Activated T-cell treated with anti-CD3 and anti-CD28 coated beads for 48 hours (primary cell): ENCODE measurements at places on chromosomes 1 and 21.

GRCh38 chr1:92301021-92301420 lies 2.2 kb downstream of the RPAP2 start:
- no peak for DNase-seq

GRCh38 chr1:166920561-166921475 lies 44.8 kb upstream of the TADA1 start:
- peak; percentile 5 for DNase-seq

GRCh38 chr21:37454869-37455503 lies 88.4 kb downstream of the DYRK1A start:
- DNase-seq = no peak

DNA sequence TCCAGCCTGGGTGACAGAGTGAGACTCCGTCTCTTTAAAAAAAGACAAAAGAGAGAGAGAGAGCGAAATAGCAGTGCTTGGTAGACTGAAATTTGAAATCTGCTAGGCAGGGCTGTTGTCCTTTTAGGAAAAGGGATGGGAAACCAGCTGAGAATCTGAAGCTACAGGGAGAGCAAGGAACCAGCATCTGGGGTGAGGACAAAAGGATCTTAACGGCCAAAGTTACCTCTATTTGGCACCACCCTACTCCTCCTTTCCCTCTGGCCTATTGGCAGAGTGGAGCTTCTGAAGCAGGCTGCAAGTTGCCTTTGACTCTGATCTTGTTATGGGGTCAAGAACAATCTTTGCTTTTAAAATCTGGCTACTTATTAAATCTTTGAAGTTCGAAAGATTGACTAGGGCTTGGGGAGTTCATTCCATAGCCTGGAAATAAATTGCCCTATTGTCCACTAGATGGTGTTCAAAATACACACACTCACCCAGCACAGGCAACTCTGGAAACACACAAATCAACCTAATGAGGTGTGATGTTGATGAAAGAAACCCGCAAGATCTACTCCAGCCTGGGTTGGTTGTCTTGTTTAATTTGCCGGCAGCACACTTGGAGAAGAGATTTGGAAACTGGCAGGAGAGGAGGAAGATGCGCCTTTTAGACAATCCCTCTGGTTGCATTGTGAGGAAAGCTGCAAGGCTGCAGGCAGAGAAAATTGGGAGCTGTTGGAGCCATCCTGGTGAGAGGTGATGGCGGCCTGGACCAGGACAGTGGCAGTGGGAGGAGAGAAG lies 16.5 kb upstream of the PARP1 start:
- no peak for DNase-seq

DNA sequence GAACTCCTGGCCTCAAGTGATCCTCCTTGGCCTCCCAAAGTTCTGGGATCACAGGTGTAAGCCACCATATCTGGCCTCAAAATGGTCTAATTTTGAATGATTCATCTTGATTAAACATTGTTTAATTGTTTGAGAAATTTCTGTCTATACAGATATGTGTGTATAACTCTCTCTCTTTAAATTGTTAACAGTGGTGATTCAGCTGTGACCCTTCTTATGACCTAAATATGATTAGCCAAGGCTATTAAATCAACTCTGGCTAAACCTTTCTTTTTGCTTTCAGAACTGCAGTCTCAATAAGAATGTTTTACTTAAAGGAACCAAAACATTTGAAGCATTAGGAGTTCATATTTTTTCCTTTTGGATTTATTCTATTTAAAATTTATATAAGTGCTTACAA lies 19.2 kb upstream of the B3GALT5 start:
- no peak for DNase-seq

- no peak for DNase-seq
These were observed 92.7 kb downstream of the PLD5 start for GRCh38 chr1:242431786-242432185.

- no peak for DNase-seq
These were observed 12.3 kb downstream of the RAB4A start for GRCh38 chr1:229283183-229283611.

DNA sequence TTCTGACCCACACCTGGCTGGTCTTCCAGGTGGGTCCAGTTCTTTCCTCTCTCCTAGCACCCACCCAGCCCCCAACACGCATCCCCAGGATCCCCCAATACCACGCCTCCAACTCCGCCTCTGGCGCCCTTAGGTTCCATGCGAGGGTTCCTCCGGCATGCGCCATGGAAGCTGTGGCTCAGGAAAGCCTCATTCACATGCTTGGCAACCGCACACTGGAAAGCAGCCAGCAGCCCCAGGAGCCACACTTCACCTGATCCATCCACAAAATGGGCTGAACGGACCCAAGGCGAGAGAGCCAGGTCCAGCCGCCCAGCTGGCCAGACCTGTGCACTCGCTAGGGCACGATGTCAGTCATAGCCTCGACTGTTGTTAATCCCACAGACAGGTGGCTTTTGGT lies 161.2 kb downstream of the PSMG1 start:
- no peak for DNase-seq

DNA sequence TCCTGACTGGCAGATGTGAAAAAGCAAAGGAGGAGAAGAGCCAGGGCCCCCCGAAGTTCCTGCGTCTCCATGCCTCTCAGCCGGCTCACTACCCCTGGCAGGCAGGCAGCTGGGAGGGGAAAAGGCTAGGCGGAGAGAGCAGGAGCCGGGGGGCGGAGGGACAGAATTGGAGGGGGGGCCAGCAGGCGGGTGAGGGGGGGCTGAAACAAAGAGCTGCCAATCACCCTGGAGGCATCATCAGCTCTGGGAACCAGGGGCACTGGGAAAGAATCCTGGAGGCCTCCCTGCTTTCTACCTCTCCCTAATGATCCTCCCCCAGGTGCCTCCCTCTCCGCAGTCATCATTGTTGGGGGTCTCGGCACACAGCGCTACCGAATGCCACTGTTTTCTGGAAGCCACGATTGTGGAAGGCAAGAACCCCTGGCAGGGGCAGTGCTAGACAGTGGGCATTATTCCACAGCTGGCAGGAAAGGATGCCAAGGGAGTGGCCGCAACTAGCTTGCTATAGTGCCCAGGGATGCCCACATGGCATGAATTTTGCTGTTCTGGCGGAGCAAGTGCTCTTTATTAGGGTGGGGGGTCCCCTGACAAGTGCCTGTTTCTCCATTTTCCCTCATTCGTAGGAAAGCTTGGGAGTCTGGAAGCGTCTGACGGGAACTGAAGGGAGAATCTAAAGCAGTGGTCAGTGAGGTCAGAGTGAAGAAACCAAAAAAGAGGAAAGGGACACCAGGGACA lies at the start of gene THBS3:
Gene THBS3, minus strand, starts transcription at position 92 of the 735 bp plus-strand sequence. Its CDS starts 21 bp downstream, at position 71.
- no peak for DNase-seq

DNA sequence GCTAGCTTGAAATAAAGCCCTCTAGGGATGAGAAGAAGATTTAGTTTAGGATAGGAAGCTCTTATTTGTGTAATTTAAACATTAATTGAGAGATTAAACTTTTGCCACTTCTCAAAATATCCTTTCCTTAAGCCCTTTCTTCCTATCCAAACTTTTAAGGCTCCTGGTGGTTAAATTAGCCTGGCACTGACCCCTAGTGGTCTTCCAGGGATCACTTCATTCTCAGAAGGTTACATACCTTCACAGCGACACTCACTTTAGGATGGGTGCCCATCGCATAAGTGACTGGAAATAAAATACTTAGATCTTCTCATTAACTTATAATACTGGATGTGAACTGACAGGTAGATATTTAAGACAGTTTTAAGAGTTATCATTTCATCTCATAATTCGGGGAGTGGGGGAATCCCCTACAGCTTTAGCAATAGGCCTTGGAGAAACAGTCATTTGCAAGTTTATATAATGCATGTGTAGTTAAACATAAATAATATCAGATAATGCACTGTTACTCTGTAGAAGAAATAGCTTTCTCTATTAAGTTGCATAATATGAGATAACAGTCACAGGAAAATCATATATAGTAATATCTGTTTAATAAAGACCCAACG lies 7.4 kb downstream of the LHX9 start:
- no peak for DNase-seq

GRCh38 chr1:28248273-28249012 lies 10.9 kb upstream of the SESN2 start:
- DNase-seq = peak; percentile 74

DNA sequence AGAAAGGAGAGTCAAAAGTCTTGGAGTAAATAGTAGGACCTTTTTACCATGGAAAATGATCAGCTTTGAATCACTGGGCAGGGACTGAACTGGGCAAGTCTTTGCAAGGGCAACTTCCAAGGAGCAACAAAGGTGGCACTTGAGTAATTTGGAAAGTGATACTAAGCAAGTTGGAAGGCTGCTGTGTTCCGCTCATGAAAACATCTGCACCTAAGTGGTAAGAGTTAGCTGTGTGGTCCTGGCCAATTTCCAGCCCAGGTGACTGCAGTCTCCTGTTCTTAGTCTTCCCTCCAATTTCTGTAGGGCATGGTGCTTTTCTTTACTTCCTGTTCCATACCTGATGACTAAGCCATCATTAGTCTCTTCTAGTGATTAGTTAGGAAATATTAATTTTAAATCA lies 35.5 kb upstream of the PRDM2 start:
- no peak for DNase-seq

DNA sequence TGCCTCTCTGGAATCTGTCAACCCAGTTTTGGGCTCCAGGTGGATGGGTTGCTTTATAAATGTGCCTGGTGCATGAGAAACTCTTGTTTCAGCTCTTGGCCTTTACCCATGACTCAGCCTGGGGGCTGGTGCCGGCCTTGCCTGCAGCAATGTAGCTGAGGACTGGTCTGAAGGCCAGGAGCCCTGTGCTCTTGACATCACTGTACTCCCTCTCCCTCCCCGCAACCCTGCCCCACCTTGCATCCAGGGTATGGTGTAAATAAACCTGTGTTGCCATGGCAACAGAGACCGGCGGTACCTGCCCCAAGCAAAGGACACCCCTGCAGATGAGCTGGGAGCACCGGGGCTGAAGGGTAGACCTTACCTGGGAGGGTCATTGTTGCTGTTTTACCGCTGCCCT lies 13.3 kb downstream of the FAM151A start:
- no peak for DNase-seq

DNA sequence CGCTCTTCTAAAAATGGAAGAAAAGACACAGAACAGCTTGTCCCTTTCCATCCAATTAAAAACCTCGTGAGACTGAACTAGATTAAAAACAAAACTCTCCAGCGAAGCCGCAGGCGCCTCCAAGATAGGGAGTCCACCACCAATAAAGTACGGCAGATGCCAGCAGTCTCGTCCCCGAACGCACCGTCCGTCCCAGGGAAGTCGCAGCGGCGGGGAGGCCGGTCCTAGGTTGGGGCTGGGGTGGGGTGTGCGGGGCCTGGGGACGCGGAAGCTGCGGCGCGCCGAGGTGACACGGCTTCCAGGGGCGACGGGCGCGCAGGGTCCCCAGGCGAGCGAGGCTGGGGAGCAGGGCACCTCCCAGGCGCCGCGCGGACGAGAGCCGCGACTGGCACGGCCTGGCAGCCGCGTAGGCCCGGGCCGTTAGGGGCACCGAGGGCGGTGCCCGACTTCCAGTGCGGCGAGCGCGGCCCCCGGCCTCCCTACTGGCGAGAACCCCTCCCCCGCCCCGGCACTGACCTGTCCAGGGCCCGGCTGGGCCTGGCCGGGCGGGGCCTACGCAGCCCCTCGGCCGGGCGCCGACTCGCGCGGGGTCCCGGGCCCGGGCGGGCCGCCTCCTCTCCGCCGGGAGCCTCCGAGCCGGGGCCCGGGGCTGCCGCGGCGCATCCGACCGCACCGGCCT lies 28.3 kb upstream of the A3GALT2 start:
- peak; percentile 44 for DNase-seq

DNA sequence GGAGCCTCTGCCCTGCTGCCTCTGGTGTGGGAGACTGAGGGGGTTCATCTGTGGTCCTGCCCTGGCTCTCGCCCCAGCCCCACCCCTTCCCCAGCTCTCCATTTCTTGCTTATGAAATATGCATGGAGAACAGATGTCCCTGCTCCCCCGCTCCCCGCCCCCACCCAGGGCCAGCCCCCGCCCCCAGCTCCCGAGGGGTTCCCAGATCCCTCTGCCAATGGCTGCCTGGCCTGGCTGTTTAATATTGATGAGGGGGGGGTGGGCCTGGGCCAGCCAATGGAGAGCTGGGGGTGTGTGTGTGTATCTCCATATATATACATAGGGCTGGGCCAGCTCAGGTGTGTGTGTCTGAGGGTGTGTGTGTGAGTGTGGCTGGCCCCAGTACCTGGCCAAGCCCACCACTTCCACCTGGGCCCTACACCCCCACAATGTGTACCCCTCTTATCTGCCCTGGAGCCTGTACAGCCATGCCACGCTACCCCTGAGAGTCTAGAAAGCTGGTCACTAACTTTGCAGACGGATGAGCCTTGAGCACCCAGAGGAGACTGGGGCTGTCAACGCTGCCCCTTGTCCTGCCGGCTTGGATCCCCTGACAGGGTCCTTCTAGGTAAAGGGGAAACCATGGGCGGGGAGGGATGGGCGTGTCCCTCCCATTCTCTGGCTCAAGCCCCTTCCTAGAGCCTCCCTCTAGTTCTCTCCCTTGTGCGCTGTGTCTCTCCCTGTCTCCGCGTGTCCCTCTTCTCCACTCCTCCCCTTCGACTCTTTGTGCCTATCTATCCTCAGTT lies at the start of gene NHLH1:
Gene NHLH1, plus strand, starts transcription at position 341 of the 785 bp plus-strand sequence. CDS start 3,661 bp downstream, outside the sequence.
- no peak for DNase-seq

- no peak for DNase-seq
These were observed 784.5 kb downstream of the USP25 start for GRCh38 chr21:16514316-16514715.

DNA sequence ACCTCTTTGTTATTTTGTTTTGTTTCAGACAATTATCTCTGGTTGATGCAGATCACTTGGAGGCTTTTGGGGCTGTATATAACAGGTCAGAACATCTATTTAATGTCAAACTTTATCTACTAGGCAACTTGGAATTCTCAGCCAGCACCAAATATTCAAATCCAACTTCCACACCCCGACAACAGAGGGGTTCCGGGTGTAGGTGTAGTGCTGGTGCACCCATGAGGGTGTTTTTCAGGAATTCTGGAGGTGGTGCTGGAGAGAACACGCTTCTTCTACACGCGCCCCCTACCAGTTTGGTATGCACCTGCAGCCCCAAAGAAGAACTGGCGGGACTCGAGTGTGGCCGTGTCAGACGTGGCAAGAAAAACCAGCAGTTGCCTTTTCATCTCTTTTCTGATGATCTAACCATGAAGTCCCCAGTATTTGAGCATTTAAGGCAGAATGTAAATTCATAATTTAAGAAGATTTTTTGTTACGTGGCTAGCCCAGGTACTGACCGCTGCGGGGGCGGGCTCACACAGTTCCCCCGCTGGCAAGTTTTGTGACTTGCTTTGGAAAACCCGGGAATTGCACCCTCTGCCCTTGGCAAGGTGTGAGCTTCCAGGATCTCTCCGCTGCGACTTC lies 462 bp upstream of the TLCD4 start:
- peak; percentile 23 for DNase-seq

DNA sequence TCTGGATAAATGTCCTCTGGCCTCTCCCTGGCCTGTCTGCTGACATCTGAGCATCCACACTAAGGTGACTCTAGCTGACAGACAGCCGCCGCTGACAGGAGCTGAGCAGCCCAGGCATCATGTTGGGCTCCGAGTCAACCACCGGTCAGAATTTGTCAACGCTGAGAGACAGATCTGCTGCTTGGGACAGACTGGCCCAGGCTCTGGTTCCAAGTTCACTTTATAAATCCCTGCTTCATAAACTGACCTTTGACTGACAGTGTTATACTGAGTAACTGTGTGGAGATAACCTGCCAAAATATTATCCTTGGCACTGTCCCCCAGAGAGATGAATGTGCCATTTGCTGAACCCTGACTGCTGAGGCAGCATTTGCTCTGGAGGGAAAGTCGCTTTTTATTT lies 616.7 kb downstream of the NPHP4 start:
- no peak for DNase-seq
